Astrocyte of the hippocampus (primary cell): ENCODE measurements at places on chromosomes 6 and 20.

- DNase-seq, result peak; percentile 20
Measured at GRCh38 chr6:166671434-166672081, 44.5 kb upstream of the RPS6KA2 start.

DNA sequence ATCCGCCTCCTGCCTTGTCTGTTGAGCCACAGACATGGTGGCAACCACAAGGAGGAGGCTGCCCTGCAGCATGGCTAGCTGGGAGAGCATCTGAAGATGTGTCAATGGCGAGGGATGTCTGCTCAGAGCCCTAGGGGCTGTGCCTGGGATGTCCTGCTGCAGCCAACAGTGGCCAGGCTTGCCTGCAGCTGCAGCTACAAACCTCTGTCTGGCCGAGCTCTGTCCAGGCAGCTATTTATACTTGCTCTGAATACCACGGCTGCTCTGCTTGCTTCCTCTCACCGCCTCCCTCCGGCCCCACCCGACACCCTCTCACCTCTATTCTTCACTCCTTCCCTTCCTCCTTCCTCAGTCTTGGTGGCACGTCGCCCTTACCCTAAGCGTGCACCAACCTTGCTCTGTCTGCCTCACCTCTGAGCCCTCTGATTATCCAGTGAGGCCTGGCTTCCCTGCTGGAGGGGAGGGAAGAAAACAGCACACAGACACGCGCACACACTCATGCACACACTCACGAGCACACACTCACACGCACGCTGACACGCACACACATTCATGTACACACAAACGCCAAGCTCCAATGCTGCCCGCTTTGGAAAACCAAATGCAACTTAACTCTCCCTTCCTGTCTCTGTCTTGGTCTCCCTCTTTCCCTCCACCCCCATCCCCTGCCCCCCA lies at the start of gene ANGPT4:
ANGPT4 (minus strand) TSS at position 210 of the 675 bp plus-strand sequence; CDS start at position 90, 120 bp downstream.
- no peak for DNase-seq

DNA sequence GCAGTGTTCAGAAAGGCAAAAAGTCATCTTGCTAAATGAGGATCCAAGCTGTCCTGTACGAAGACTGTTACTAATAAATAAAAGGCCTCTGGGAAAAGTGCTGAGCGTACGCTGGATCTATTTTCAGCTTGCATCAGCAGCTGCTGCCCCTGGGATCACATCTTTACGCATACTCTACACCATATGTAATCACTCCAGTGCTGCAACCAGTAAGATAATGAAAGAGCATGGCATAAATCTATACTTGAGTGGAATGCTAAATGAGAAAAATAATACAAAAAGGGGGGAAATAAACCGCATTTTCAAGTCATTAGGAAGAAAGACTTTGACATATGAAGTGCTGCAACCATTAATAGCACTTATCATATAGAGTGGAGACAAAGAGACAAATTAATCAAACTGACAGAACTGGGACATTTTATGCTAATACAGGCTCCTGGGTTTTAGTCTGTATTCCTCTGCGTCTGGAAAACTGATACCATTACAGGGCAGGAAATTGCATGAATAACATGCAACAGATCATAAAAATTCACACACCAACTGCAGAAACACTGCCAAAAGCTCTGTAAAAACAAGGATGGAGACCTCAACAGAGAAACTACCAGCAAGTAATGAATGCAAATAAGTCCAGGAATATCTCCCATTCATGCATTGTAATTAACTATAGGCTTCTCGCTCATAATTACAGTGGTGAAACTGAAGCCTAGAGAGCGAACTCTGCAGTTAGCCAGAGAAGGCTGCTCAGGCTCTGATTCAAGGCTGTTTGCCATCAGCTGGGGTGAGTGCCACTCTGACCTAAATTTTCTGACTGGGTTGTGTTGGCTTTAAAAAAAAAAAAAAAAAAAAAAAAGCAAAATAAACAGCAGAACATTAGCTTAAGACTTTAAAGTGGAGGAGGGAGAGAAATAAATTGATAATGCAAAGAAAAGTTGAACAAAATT lies 83.8 kb downstream of the GJA10 start:
- DNase-seq, result peak; percentile 55

- DNase-seq, result peak; percentile 95
Measured at GRCh38 chr6:14499841-14500240, 382.3 kb downstream of the CD83 start.

- peak; percentile 5 for DNase-seq
Measured at GRCh38 chr20:56001106-56001785, 4.1 kb downstream of the CBLN4 start.
